Calu3 (cell line): ENCODE measurements at places on chromosomes 11 and 22. TPM values are rescaled to one million over a fixed set of nuclear protein-coding genes. Genes with fewer than 3 reads are reported as not detected.

DNA sequence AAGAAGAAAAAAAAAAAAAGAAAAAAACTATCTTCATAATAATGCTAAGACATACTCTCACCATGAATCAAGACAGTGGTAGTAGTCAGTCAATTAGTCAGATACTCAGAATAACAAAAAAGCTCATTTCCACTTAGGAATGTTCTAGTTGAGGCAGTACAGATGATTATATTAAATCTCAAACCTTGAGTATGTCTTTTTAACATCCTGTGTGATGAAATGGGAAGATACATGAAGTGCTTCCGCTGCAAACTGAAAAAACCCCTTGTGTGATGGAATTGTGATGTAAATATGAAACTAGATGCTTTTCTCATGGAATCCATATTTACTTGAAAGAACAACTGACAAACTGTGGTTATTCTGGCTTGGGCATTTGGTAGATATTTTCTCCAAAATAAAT lies 13.7 kb downstream of the AMOTL1 start:
- no peak for DNase-seq

DNA sequence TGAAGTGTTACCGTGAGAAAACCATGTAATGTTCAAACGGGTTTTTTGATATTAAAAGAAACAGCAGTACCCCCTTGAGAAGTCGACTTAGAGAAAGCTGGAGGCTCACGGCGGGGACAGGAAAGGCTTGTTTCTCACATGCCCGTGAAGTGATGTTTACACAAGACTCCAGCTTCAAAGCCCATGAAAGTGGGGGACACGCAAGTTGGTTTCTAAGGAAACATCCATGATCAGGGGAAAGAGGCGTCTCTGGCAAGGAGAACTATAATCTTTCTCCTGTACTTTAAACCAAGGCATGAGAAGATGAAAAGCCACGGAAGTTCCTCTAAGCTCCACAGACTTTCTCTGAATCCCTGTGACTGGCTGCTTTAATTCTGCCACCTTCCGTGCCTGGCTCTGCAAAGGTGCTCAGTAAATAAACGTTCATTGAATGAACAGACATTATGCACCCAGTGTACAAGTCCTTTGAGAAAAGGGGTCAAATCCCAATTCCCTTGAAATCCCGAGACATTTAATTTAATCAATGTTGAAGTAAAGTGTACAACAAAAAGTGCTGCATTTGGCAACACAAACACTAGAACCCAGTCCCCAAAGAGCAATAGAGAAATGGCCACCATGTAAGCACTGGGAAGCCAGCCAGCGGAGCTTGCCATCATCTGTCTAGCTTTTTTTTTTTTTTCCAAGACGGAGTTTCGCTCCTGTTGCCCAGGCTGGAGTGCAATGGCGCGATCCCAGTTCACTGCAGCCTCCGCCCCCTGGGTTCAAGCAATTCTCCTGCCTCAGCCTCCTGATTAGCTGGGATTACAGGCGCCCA lies 58.7 kb downstream of the AHNAK start:
- no peak for DNase-seq

- DNase-seq = no peak
Observed at GRCh38 chr11:130513132-130513531, 64.7 kb downstream of the ADAMTS15 start.

Gene MRGPRX3
- not detected in 2 replicates for total RNA-seq

- DNase-seq = peak; percentile 10
Observed at GRCh38 chr11:60634126-60634525, 65.3 kb upstream of the MS4A8 start.

Gene P2RX6
- total RNA-seq = 0.26 and 0.42 TPM in 2 replicates

Gene PKNOX2
- total RNA-seq = not detected in 2 replicates

Gene DCDC1
- total RNA-seq = 0.68 TPM in 1 of 2 replicates, not detected in the other

Gene TYR
- total RNA-seq = not detected in 2 replicates

DNA sequence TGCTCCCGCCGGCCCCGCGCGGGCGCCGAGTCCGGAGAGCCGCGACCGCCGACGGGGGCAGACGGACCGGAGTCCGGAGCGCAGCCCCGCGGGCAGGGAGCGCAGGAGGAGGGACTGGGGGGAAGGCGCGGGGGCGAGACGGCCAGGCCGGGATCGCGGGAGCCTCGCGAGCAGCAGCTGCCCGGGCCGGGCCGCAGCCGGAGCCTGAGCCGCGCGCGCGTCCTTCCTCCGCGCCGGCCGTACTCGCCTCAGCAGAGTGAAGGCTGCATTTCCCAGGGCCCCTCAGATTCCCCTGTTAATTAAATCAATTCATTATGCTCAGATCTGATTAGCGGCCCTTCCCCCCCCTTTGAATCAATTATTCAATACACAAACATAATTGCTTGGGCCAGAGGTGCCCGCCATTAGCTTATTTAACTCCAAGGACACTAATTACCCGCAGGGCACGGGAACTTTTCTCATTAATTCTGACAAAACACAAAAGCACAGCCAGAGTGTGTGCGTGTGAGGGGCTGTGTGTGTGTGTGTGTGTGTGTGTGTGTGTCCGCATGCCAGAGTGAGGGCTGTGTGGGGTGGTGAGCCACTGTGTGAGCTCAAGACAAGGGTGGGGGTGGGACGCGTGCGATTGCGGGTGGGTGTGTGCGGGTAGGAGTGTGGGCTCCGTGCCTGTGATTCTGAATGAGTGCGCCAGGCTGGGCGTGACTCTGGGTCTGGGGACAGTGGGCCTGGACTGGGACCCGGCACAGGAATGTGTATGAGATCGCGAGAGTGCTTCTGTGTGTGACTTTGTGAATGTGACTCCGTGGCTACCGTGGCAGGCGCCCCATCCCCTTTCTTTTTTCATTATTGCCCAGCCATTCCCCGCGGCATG lies 5.1 kb upstream of the LMO1 start:
- no peak for DNase-seq

DNA sequence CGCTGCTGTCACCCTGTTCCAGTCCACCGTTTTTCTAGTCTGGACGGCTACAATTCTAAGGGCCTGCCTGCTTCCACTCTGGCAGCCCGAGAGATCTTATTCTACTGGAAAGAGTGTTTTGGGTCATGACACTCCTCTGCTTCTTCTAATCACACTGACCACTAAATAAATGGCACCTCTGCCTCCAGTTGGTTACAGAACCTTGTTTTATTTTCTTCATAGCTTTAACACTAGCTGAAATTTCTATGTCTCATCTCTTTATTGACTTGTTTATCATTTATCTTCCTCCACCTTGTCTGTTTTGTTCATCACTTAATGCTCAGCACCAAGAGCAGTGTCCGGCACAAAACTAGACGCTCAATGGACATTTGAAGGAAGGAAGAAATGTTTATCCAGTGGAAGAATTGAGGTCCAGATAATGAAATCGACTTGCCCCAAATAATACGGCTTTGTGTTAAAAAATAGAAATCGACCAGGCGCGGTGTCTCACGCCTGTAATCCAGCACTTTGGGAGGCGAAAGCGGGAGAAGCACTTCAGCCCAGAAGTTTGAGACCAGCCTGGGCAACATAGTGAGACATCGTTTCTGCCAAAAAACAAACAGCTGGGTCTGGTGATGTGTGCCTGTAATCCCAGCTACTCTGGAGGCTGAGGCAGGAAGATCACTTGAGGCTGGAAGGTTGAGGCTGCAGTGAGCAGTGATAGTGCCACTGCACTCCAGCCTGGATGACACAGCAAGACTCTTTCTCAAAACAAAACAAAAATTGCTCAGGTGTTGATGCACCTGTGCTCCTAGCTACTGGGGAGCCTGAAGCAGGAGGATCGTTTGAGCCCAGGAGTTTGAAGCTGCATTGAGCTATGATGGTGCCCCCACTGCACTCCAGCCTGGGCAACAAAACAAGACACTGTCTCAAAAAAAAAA lies 693 bp upstream of the PRR14L start:
- DNase-seq = no peak

Gene KCNJ5
- total RNA-seq = not detected in 2 replicates

GRCh38 chr11:31972623-31973022 lies 118.3 kb upstream of the RCN1 start:
- DNase-seq = no peak

DNA sequence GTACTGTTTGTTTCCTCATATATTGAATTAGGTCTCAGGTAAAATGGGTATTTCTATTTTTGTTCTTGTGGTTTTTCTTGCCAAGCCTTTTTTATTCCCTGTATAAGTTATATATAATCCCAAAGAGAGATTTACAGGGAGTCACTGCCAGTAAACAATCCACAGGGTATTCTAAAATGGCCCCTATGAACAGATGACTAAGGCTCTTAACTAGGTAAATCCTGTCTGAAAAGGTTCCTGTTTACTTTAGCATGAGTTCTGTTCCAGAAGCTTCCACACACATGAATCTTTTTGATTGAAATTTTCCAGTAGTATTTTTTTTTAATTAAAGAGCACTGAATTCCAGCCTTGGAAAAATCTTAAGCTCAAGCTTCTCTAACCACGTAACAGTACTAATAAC lies 552.8 kb upstream of the CCDC179 start:
- no peak for DNase-seq

- DNase-seq = no peak
Observed at GRCh38 chr11:57210781-57211180, 26.3 kb downstream of the APLNR start.

Gene OR6A2
- 0.09 TPM in 1 of 2 replicates, not detected in the other for total RNA-seq

DNA sequence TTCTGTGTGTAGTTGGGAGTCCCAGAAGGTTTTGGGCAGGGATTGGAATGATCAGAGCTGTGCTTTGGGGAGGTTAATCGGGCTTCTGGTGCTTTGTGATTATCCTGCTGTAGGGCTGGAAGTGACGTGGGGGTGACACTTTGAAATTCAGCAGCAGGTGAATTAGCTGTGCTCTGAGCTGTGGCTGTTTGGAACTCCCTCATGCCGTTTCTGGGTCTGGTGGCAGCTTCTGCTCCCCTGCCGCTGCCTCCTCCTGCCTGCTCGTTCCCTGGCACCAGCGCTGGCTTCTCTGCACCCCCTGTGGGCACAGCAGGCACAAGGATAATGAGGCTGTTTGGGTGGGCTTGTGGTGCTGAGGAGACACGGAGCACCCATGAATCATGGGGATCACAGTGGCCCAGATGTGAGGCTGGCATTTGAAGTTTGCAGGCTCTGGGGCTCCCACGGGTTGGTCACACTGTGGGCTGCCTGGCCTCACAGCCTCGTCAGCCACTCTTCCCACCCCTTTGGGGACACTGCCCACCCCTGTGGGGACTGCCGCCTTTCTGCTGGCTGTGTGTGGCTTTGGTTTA lies 49.7 kb downstream of the TBC1D22A start:
- no peak for DNase-seq

DNA sequence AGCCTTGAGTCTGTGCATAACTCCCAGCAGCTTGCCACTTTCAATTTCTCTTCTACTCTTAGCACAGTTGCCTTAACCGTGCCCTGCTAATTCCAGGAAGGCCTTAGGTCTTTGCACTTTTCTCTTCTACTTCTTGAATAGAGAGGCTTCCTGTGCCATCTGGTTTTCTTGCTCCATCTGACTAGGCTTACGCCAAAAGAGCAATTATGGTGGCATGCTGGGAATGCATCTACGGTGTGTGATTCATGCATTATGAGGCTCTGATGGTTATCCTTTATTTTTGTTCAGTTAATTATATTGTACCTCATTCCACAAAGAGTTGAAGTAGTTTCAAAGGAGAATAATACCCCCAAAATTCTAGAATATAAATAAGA lies 29.4 kb downstream of the SIK2 start:
- DNase-seq = no peak

DNA sequence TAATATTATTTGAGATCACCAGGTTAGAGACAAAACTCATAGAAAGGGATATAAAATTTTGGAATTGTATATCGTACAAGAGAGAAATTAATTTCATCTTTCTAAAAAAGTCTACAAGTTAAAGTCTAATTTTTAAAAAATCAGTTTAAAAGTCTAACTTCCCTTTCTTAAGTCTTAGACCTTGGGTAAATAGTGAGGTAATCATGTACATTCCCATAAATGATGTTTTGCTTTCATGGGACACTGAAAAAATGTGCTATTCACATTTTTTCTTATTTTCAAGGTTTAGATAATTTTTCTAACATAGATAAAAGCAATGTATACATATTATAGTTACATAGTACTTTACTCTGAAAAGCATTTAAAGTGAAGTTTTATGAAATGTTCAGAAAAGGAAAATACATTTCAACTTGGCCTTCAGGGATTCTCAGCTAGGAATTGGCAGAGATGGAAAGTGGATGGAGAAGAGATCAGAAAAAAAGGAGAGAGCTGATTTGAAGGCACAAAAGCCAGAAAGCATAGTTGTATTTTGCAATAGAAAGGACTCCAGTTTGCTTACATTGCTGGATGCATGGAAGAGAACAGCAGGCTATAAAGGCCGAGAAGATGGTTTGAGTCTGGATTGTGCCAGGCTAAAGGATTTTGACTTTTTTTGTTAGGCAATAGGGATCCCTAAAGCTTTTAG lies 194.0 kb downstream of the CASP12 start:
- DNase-seq = no peak

Gene OR52H1
- not detected in 2 replicates for total RNA-seq

- no peak for DNase-seq
Observed at GRCh38 chr11:88300888-88301487, 36.5 kb downstream of the CTSC start.

Gene OR52I1
- not detected in 2 replicates for total RNA-seq

Gene XKR3
- total RNA-seq = not detected in 2 replicates

Gene E2F8
- total RNA-seq = 14.9 and 19.7 TPM in 2 replicates

- no peak for DNase-seq
Observed at GRCh38 chr11:104704888-104705287, 193.4 kb downstream of the CASP12 start.

Gene NLRP10
- total RNA-seq = not detected in 2 replicates

DNA sequence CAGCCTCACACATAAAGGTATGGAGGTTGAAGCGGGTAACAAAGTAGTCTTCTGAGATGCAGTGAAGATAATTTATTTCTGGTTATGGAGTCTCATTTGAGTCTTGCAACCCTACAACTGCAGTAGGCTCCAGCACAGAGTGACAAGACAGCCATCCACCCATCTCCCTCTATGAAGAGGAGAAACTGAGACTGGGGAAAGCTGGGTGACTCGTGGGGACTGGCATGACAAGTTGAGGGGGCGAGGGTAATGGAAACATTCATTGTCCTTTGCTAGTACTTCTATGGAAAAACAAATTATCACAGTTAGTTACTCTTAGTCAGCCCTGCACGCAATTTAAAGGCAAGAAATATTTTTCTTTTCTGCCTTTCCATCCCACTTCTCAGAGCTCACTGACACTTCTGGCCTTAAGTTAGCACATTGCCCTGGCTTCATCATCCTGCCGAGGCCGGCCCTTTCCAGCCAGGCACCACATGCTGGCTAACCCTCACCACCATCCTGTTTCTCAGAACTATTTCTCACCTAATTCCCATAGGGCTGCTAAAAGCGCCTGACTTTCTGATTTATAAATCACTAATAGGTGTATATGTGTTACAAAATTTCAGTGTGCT lies 361.1 kb downstream of the ETS1 start:
- DNase-seq = no peak

Gene PIK3IP1
- total RNA-seq = 6.2 and 7.5 TPM in 2 replicates

- DNase-seq = no peak
Observed at GRCh38 chr22:35065796-35066218, at the start of gene ISX. TSS of gene ISX (plus strand) at chr22:35066158. CDS start at chr22:35067088, 930 bp downstream.

GRCh38 chr11:100684101-100685065 lies 2.7 kb upstream of the ARHGAP42 start:
- no peak for DNase-seq

GRCh38 chr11:77120571-77120970 lies 7.5 kb upstream of the MYO7A start:
- DNase-seq = no peak

Gene OVCH2
- total RNA-seq = not detected in 2 replicates

- no peak for DNase-seq
Observed at GRCh38 chr11:66904561-66904960, 47.7 kb downstream of the LRFN4 start.

Gene CCDC83
- not detected in 2 replicates for total RNA-seq
